ENCODE measurements at places on chromosomes 2 and 18.

GRCh38 chr2:236665101-236665500 is 95.5 kb downstream of the ACKR3 start:
- DNase-seq: no peak

DNA sequence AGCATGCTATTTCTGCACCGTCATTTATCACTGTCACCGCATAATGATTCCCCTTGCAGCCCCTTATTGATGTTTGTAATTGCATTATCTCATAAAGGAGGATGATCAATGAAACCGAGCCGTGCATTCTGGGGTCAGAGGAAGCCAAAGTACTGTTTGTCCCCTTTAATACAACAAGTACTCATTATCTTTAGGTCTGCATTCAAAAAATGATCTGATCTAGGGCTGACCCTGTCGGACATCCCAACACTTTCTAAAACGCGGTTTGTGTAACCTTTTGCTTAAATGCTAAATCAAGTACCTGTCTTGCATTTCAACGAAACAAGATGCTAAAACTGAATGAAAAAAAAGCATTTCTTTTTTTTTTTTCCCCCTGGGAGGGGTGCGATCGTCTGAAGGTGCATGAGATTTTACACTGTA is 143.8 kb downstream of the MEIS1 start:
- no peak for DNase-seq

DNA sequence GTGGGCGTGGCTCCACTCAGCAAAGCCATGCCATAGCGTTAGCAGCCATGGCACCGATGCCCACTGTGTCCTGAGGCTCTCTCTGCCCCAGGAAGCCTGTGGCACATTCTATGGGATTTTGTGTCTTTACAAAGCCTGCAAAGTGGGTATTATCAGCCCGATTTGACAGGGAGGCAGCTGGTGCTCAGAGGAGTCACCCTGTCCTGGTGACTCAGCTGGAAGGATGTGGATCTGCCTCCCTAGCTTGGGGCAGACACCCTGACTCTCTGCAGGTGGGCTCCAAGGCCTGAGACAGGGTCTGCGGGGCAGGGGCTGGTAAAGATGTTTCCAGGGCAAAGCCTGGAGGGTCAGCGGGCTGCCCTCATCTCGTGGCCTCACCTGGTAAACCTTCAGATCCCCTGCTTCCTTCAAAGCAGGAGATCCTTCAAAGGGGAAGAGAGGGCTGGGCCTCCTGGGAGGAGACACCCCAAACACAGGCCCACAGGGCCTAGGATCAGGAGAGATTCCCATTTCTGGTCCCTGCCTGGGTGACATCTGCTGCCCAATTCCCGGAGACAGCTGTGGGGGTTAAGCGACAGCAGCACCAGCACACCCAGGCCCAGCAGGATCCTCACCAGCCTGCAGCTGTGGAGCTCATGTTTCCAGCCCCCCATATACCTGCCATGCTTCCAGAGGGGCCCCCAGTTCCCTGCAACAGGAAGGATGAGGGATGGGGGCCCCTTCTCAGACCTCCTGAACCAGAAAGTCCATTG is 3.0 kb upstream of the ASB1 start:
- DNase-seq: no peak

GRCh38 chr2:98726735-98727368 is 4.1 kb downstream of the MGAT4A start:
- DNase-seq: no peak

DNA sequence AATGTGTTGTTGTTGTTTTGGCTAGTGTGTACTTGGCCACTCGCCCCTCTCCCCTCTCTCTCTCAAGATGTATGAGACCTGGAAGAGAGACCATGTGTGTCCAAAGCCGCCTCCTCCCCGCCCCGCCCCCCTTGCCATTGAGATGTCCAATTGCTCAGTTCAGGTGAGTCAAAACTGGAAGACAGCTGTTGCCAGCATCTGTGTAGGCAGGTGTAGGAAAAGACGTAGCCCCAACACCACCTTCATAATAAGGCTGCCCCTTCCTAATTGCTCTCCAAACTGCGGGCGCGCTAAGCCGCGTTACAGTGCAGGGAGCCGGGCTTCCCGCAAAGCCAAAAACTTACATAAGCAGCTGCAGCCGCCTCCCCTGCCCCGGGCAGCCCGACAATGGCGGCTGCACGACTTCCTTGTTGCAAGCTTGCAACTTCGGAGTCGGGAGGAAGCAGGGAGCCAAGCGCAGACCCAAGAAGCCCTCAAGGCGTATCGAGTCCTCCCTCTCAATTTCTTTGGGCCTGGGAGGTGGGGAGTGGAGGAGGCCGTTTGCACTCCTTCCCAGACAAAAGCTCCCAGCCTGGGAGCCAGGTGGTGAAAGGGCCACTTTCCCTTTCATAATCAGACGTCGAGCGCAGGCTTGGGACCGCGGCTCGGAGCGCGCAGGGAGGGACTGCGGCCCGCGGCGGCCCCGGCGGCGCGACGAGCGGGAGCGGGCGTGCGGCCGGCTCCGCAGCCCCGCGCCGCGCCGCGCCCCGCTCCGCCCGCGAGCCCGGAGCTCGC is 882 bp downstream of the ZBTB14 start:
- DNase-seq: no peak

GRCh38 chr18:41418598-41418997 is 536.4 kb upstream of the PIK3C3 start:
- DNase-seq: no peak

GRCh38 chr2:95345081-95345562 is 48.0 kb downstream of the KCNIP3 start:
- no peak for DNase-seq

DNA sequence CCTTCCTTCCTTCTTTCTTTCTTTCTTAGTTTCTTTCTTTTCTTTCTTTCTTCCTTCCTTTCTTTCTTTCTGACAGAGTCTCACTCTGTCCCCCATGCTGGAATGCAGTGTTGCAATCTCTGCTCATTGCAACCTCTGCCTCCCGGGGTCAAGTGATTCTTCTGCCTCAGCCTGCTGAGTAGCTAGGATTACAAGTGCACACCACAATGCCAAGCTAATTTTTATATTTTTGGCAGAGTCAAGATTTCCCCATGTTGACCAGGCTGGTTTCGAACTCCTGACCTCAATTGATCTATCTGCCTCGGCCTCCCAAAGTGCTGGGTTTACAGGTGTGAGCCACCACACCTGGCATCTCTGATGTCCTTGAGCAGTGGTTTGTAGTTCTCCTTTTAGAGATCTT is 48.5 kb downstream of the IL1R2 start:
- DNase-seq: no peak

- DNase-seq: no peak
These were observed 122.1 kb upstream of the FOSL2 start for GRCh38 chr2:28270456-28271152.

DNA sequence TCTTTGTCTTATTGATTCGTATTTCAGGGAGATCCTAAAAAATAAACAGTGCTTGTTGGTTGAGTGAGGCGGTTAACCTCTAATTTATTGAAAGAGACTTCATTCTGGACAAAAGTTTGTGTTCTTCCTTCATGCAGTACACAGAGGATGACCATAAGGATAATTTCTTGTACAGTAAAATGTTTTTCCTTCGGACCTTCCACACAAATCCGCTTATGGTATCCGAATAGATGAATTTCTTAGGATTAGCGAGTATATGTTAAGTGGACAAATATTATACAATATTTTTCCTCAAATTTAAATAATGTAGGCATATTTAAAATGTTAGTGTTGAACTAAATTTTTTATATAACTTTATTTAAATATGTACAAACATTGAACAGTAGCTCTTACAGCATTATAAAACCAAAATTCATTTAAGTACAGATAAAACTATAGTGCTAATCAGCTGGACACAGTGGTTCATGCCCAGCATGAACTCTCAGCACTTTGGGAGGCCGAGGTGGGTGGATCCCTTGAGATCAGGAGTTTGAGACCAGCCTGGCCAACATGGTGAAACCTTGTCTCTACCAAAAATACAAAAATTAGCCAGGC is 84.4 kb downstream of the LPIN1 start:
- no peak for DNase-seq

GRCh38 chr2:70790136-70790828 is at the start of gene FIGLA:
Gene FIGLA, minus strand, starts transcription at chr2:70790643. Its CDS starts 5 bp downstream, at chr2:70790638.
- no peak for DNase-seq

GRCh38 chr2:147600223-147600622 is 244.6 kb upstream of the ACVR2A start:
- DNase-seq: no peak

DNA sequence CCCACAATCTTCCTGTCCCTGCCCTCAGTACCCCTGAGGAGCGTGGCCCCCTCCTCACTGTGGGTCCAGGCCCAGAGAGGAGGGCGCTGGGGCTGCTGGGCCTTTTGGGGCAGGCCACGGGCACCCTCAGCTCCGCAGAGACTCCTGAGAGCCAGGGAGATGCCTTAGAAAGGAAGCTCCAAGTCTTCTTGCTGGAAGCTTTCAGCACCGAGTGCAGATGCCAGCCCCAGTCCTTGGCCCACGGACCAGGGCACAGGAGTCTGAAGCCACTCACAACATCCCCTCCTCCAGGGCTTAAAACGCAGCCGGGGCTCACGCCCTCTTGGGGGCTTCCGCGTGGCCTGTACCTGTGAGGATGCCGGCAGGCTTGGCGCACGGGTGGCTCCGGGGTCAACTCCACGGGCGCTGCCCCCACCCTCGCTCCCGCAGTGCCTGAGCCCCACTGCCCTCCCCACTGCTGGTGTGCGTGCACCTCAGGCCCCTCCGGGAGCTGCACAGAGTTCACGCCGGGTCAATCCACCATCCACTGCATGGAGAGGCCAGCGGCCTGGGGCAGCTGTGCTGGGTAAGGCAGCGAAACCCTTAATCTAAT is 72.1 kb upstream of the CTDP1 start:
- DNase-seq: no peak

- no peak for DNase-seq
These were observed 50.6 kb upstream of the MAPRE2 start for GRCh38 chr18:34990597-34990996.

DNA sequence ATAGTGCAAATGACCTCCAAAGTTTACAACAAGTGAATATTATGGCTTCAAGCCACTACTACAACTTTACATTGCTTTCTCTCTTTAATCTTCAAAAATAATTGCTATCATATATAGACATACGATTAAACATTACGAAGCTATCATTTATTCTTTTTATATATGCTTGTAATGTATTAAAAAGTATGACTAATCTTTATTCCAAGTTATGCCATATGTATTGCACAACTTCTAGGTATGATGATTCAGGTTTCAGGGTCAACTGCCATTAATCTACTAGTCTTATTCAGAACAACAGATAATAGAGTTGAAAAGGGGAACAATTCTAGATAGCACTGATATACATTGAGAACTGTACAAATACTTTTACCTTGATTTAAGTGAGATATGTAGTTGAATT is 506.2 kb upstream of the TMEFF2 start:
- DNase-seq: no peak

DNA sequence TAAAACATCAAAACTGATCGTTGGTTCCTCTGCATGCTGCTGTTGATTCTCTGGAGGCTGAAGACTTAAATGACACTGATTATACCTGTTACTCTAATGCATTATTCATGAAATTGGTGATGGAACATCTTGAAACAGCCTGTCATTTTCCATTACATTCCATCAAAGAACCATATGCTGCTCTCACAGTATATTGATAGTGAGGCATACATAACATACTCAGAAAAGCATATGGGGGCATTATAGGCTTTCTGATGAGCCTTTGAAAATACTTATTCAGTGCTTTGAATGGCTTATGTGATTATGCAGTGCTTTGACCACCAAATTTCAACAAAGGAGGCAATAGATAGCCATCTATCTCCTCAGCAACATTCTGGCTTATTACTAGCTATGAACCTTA is 392.1 kb downstream of the CDH19 start:
- DNase-seq: no peak

GRCh38 chr2:21299411-21299810 is 175.6 kb downstream of the TDRD15 start:
- DNase-seq: no peak

DNA sequence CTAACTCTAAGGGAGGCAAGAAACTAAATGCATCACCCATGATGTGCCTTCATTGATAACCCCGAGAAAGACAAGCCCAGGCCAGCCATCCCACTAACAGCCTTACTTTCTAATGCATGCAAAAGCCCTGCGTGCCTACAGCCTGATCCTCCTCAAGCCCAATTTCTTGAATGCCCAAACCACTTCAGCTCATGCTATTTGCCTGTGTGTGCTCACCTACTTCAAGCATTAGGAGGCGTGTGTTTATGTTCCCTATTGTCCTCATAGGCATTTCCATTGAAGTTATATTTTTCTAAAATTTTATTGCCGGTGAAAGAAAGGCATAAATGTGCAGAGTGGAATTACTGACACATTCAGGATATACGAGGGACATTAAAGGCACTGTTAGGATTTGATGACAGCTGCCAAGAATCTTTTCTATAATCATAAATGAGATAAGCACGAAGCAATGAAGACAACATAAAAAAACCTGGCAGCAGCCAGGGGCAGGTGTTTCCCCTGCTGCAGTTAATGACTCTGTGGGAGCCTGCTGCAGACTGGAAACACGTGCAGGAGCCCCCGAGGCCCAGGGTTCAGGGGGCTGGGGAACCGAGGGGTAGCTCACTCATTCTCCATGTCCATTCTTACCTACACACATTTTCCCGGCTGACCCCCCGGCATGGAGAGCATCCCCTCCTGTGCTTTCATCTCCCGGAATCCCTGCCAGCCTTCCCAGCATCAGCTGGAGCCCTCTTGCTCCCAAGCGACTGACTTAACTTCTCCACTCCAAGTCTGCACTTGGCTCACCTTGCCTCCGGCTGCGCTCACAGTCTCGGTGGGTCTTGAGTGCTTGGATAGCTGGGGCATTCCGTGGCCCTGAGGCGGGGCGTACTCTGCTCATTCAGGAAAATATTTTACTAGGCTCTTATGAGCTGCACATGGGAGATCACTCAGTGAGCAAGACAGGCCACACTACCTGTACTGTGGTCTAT is 292.3 kb upstream of the SIX2 start:
- DNase-seq: no peak

DNA sequence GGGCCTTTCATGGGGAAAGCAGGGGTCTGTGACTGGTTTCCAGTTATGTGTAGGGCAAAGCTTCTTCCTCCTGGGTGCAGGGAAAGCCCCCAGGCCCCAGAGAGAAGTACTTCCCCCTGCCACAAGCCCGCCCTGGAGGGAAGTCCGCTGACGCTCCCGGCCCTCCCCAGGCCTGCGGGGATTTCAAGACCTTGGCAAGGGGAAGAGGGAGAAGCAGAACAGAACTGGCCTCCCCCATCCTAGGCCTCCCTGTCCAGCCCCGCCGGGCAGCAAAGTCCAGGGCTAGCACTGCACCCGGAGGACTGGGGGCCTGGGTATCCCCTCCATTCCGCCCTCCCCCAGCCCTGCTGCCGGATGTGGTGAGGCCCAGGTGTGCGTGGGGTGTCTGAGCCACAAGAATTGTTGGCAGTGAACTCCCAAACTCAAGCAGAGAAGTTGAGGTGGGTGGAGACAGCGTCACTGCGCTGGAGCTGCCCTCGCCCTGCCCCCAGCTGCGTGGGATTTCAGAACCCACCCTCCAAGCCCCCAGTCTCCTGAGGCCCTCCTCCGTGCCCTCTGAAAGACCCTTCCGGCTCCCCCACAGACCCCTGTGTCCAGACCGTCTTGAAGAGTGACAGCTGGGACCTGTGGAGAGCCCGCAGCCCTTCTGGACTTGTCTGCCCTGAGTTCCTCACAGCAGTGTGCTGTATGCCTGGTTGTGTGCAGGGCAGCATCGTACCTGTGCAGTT is 1.1 kb upstream of the DUSP2 start:
- DNase-seq: no peak
